Cardiac muscle cell (in vitro differentiated cells and primary cell): ENCODE measurements at places on chromosomes 16 and 17.

GRCh38 chr17:15957206-15957605, 12.3 kb downstream of the ADORA2B start:
- DNase-seq = no peak

DNA sequence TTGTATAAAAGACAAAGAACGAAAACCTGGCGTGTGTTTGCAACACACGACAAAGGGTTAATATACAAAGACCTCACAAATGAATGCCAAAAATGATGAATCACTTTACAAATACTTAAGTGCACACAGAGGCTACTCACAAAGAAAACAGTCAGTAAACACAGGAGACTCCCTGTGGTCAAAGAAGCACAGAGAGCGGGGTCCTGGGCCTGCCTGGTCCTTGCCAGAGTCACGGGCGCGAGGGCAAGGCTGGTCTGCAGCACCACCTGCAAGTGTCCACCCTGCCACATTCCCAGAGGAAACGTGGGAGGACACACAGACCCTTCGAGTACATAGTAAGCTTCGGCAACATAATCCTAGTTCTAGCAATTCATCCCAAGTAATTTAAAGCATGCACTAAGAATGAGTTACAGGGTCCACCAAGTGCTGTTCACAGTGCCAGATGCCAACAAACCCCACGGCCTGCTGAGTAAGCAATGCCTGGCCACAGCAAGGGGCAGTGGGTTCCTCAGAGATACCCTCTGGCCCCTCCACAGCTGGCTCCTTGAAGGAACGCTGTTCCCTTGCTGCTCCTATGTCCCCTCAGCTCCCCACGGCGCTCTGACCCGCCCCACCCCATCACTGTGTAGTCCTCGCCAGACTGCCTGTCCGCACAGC, 24.6 kb upstream of the FAAP100 start:
- no peak for DNase-seq

DNA sequence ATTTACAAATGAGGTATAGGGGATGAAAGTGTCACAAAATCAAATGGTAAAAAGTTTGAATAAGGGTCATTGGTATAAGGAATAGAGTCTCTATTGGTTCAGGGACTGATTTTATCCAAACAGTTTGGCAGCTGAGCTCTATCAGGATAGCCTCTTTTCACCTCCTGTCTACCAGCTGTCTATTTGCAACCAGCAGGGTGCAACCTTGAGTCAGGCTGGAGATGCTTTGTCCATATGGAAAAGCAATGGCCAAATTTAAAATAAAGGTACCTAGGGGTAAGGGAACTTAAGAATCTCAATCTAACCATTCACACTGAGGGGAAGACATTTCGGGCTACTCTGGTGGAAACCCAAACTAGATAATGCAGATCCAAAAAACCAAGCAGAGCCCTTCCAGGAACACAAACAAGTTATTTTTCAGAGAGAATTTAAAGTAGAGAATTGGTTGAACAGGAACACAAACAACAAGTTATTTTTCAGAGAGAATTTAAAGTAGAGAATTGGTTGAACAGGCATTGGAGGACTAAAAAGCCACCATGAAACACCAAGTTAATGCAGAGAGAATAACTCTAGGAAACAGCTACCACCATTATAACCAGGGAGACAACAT, 12.6 kb upstream of the CA10 start:
- peak; percentile 55 for DNase-seq

GRCh38 chr16:1163567-1164055, 10.7 kb downstream of the CACNA1H start:
- DNase-seq = no peak

GRCh38 chr16:52256310-52257078, 290.4 kb downstream of the TOX3 start:
- no peak for DNase-seq

- DNase-seq = peak; percentile 20
These were observed 71.3 kb upstream of the BCAR1 start for GRCh38 chr16:75322740-75323139.

GRCh38 chr16:10009684-10010083, 172.5 kb downstream of the GRIN2A start:
- no peak for DNase-seq

- no peak for DNase-seq
These were observed 314.5 kb upstream of the KCNJ16 start for GRCh38 chr17:69760562-69760961.

- no peak for DNase-seq
These were observed 52.1 kb downstream of the KLHDC4 start for GRCh38 chr16:87713451-87714229.

DNA sequence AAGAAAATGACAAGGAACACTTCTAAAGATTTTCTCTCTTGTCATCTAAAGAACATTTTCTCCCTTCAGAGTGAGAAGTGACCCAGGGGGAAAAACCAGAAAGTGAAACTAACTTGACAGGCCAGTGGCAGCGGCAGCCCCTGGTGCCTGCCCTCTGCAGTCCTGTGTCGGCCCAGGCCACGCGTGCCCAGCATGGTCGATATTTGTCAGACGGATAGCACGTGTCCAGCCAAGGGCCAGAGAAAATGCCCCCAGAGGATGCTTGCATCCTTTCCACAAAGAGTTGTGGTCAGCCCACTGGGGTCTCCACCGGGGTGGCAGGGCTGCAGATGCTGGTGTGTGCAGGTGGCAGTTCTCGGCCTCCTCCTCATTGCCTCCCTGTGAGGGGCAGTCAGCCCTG, 176.6 kb downstream of the RAB11FIP4 start:
- no peak for DNase-seq
